ENCODE measurements at places on chromosomes 13 and 19. TPM values are rescaled to one million over a fixed set of nuclear protein-coding genes. Genes with fewer than 3 reads are reported as not detected.

GRCh38 chr13:98843482-98843877 is 91.0 kb upstream of the SLC15A1 start:
- no peak for DNase-seq

DNA sequence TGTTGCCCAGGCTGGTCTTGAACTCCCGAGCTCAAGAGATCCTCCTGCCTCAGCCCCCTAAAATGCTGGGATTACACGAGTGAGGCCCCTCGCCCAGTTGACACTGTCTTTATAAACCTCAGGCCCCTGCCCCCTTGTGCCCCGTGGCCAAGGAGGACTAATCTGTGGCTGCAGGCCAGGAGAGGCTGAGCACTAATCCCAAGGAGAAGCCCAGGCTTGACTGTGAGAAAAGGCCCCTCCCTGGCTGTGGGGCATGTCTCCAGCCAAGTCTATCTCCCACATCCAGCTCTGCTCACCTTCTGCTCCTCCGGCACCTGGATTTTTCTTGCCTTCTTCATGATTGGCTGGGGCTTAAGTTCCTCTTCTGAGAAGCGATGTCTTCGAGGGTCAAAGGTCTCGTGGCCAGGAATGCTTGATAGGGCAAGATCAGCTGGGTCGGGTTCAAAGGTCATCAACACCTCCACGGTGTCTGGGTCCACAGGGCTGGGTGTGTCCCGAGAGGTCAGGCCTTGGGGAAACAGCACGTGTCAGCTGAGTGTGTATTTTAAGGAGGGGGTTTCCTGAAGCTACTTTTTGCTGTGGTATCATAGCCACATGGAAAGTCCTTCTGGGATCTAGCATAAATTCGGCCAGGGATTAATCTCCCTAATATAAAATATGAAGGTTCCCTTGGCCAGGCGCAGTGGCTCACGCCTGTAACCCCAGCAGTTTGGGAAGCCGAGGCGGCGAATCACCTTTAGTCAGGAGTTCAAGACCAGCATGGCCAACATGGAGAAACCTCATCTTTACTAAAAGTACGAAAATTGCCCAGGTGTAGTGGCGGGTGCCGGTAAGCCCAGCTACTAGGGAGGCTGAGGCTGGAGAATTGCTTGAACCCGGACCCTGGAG is 3.8 kb downstream of the DBP start:
- no peak for DNase-seq

DNA sequence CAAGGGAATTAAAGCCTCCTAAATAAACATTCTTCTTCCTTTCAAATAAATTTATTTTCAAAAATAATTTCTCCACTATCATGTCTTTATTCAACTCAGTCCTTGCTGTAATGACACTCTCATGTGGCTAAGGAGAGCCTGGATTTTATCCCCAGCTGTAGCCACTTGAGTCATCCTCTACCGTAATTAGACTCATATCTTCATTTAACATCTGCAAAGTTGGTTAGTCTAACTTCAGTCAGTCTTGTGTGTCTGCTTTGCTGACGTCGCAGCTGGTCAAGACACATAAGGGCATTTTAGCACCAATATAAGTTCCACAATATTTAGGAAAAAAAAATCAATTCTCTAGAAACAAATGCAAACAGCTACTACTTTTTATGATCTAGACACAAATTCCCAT is 776.4 kb upstream of the ATXN8OS start:
- no peak for DNase-seq

Gene LPAR6
- total RNA-seq = 0.45 TPM

All from cardiac muscle cell (in vitro differentiated cells and primary cell).